ENCODE measurements at places on chromosomes 2 and 18.

DNA sequence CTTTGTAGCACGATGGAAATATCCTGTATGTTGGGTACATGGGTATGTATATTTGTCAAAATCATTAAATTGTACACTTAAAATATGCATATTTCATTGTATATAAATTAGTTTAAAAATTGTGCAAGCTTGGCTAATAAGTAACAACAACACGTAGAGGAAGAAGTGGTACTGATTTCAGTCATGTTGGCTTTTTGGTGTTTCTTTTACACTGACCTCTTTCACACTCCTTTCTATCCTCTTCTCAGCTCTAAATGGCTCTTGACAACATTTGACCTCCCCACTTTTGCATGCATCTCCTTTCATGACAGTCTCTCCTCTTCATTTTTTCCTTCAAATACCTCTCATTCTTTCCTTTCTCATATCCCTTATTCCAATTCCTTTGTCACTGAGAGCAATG is 801.4 kb upstream of the ZEB2 start:
- no peak for DNase-seq

GRCh38 chr18:49547701-49548100 is 14.2 kb upstream of the LIPG start:
- DNase-seq, result no peak

GRCh38 chr2:48915227-48915626 is 159.7 kb upstream of the LHCGR start:
- DNase-seq, result no peak

DNA sequence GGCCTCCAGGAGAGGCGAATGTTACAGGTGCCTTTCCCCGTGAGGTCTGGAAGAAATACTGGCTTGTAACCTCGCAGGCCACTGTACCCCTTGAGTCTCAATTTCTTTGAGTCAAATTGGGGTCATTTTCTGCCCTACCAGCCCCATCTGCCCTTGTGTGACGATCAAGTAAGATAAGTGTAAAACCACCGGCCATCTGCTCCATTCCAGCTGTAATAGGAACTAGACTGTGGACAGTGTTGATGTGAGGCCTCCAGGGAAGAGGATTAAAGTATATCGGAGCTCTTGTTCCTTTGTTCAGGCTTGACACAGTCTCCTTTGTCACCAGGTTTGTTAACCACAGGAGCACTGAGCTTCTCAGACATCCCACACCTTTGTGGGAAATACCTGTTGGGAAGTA is 65.6 kb downstream of the MRPS9 start:
- no peak for DNase-seq

DNA sequence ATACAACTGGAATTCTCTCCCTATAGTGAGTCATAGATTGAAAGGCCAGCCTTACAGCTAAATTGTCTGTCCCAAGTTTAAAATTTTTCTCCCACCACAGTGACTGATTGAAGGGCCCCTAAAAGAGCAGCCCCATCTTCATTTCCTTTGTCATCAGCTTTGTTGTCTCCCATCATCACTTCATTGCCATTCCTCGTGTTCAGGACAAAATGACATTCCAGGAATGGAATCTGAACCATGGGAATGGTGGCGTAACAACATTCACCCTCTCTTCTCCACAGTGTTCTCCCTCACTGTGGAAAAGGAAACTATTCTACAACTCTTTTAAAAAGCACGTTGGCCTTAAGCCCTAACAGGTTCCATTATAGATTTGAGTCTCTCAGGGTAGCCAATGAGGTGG is 52.1 kb downstream of the PSTPIP2 start:
- no peak for DNase-seq

GRCh38 chr2:20415511-20415918 is 31.4 kb upstream of the RHOB start:
- DNase-seq, result no peak

GRCh38 chr2:101064125-101064502 is 62.0 kb downstream of the RPL31 start:
- DNase-seq, result no peak
